ENCODE measurements at places on chromosomes 3 and 15. TPM values are rescaled to one million over a fixed set of nuclear protein-coding genes. Genes with fewer than 3 reads are reported as not detected.

- no peak for DNase-seq
These were observed 9.0 kb downstream of the SLC24A1 start for GRCh38 chr15:65630760-65631159.

DNA sequence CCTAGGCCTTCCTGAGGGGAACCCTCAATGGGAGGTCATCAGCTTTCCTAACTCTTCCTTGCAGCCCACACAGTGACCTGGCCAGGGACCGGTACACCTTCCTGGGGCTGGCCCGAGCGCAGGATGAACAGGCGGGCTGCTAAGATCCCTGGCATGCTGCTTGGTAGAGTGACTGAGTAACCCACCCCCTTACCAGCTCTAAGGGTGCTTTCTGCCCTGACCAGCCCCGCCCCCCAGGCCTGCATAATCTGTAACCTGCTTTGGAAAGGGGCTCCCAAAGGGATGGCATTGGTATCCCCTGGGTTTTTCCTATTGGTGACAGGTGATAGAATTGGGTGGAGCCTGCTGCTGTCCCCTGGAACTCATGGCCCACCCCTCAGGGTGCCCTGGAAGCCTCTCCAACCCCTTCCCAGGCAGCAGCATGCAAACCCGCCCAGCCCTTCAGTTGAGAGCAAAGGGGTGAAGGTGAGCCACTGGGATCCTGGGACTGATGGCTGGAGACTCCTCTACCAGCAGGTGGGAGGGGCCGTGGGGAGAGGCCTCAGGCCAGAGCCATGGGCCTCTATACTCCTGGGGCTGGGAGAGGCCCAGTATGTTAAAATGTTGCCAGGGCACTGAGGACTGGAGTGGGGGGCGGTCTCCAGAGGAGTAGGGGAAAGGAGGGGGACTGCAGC lies 11.1 kb upstream of the KIF7 start:
- no peak for DNase-seq

DNA sequence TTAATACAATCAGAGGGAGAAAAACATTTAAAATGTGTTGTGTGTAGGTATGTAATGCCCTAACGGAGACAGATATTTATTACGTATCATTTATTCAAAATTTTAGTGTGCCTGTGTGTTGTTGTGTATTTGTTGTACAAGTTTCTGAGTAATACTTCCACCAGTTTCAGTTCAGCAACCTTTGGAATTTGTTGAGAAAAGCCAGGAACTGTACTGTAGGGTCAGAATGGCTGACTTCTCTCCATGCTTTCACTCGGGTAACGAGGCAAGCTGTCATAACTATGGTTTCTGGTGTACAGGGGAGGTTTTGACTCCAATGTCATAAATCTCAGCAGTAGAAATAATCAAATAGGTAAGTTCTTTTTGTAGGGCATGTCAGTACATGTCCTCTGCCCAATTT lies 23.8 kb upstream of the CNTN6 start:
- no peak for DNase-seq

DNA sequence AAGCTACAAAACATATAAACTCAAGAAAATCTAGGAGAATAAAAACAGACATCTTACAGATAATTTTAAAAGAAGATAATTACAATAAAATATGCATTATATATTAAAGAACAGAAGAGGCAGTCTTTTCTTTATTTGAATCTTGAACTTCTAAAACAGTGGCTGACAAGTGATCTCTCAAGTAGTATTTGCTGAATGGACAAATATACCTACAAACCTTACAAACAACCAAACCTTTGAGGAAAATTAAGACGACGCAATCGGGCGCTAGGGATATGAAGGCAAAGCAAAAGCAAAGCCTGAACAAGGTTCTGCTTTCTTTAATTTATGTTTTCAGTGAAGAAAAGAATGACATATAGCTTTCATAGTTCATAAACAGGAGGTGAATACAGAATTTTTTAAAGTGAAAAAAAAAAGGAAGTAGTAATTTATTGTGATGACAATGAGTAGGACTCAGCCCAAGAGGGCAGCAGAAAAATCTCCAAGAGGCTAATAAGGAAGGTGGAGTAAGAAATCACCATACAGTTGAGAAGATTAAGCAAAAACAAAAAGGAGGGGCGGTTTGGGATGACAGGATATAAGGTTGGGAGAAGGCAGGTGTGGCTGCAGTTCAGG lies 347.8 kb downstream of the TBC1D5 start:
- DNase-seq: no peak

- no peak for DNase-seq
These were observed 697.1 kb downstream of the NLGN1 start for GRCh38 chr3:174094669-174095068.

GRCh38 chr3:141575879-141576743 lies 89.3 kb downstream of the RASA2 start:
- DNase-seq: no peak

- DNase-seq: no peak
These were observed 55.9 kb upstream of the RARB start for GRCh38 chr3:25372167-25372566.

DNA sequence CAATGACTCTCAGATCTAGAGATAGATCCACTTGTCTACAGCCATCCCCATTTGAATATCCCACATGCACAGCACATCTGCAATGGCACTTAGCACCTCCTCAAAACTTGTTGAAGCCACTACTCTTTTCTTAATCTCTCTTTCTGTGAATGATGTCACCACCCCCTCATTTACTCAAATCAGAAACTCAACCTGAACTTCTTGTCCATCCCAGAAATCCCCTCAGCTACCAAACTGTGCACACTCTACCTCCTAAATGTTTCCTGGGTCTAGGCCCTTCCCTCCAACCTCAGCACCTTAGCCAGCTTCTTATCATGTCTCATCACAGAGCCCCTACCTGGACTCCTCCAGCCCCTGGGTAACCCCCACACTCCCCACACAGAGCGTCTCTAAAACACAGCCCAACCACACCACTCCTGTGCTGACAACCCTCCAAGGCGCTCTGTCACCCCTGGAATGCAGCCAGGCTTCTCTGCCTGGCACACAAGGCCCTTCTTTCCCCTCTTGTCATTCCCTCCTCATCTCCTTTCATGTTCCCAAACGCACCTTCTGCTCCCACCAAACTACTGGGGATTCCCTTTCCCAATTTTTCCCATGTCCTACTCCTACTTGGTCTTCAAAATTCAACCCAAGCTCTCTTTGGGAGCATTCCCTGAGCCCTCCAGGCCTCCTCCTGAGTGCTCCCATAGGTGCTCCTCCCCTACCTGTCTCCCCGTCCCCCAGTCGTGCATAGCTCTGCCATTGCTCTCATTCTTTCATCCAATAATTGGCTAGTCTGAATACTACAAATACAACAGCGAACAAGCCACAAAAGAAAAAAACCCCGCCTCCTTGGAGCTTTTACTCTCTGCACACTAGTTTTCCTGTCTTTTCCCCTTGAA lies 39.8 kb upstream of the ZBTB38 start:
- no peak for DNase-seq

GRCh38 chr15:94691169-94691568 lies 459.8 kb downstream of the MCTP2 start:
- no peak for DNase-seq

DNA sequence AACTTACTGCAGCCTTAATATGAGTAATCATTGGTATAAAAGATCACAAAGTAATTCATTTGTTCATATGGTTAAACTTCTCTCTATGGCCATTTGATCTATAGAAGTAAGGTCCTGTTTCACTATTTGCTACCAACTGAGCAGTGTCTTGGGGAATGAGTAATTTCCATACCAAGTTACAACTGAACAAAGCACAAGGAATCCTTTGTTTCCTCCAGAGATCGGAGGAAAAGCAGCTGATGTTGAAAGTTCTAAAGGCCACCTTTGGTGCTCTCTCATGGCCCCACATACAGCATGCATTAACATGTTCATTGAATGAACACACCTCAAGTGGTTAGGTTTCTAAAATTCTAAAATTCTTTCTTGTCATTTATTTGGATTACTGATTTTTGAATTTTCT lies 7.1 kb upstream of the CNTN3 start:
- DNase-seq: no peak

DNA sequence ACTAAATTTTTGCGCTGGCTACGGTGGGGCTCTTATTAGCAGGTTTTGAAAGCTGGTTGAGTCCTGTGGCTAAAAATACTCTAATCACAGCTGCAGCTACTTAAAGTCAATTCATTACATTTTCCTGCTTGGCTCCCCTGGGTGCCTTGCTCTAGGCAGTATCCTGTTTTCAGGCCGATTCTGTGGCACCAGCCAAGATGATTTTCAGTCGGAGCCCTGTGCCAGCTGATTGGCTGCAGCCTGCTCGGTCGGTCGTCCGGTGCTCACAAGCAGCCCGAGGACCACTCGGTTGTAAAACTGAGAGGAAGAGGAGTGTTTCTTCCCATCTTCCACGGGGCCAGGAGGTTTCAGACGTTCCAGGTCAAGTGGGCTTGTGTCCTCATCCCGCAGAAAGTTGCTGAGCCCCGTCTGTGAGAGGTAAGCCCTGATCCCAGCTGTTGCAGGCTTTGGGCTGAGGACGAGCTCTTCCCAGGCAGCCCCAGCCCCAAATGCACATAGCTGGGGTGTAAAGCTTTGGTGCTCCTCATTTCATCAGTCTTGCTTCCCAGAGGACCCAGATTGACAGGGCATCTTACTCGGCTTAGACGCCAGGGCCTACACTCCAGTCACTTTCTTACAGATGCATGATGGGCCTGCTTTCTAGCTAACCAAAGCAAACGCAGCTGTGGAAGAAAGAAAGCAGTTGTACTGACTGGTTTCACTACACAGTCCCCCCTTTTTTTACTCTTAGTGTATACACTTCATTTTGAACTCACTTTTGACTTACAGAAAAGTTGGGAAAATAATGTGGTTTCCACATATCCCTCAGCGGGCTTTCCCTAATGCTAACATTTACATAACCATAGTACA lies 15.9 kb downstream of the LYSMD4 start:
- DNase-seq: no peak

- no peak for DNase-seq
These were observed 38.4 kb downstream of the SLMAP start for GRCh38 chr3:57794501-57794900.

GRCh38 chr3:16739541-16740105 lies 134.4 kb upstream of the DAZL start:
- no peak for DNase-seq

DNA sequence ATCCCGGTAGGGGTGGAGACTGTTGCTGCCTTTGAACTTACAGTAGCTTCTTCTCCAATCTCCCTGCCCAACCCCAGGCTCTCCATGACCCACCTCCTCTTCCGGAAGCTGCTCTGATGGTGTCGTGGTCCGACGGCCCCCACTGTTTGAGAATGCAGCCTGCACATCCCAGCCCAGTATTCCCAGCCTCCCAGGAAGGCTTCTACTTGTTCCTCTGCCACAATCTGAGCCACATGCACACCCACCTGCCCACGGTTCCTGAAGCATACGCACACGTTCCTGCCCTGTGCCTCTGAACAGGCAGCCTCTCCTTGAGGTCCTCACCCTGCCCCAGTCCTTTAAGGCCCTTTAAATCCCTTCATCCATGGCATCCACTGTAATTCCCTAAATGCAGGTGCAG lies 57.4 kb downstream of the ABTB1 start:
- DNase-seq: no peak

DNA sequence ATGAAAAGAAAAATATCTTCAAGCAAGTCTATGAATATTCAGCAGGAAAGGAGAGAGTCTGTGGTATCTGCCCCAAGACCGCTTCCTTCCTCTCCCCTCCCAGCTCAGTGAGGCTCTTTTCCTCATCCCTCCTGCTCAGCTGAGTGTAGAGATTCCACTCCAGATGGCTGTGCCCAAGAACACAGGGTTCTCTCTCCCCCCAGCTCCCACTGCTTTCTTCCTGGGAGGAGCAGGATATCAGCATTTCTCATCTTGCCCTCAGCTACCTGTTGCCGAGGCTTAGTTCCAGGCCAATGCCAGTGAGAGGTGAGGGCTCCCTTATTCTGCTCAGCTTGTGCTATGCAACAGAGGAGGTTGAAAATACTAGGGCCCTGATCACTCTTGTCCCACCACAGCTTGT lies 211.9 kb downstream of the SV2B start:
- no peak for DNase-seq

- DNase-seq: no peak
These were observed 35.1 kb downstream of the UMPS start for GRCh38 chr3:124765197-124765840.

- no peak for DNase-seq
These were observed 1.7 kb downstream of the STOML1 start for GRCh38 chr15:73990250-73991005.

- DNase-seq: no peak
These were observed 18.5 kb downstream of the ATP8B4 start for GRCh38 chr15:50100486-50100885.

DNA sequence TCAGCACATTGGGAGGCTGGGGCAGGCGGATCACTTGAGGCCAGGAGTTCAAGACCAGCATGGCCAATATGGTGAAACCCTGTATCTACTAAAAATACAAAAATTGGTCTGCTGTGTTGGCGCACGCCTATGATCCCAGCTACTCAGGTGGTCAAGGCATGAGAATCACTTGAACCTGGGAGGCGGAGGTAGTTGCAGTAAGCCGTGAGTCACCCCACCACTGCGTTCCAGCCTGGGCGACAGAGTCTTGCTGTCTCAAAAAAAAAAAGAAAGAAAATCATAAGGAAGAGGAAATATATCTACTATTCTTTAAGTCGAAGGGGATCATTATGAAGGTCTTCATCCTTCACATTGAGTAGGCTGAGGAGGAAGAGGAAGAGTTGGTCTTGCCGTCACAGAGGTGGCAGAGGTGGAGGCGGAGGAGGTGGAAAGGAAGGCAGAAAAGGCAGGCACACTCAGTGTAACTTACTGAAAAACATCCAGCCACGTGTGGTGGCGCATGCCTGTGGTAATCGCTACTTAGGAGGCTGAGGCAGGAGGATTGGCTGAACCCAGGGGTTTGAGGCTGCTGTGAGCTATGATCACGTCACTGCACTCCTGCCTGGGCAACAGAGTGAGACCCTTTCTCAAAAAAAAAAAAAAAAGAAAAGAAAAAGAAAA lies 14.2 kb downstream of the CSK start:
- no peak for DNase-seq

DNA sequence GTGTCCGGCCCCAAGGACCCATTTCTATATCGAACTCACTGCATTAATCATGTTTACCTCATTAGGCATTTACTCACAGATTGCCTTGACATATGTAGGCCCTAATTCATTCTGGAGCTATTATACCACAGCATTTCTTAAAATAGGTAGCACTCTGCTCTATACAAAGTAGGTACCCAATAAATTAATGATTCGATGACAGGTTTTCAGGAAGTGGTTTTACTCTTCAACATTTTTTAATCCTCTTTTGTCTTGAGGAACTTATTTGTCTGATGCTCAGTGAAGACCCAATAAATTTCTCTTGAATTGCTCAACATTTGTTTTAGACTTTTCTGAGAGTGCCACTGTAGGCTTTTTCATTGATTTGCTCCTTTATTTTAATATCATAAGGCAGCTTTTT lies 12.1 kb downstream of the TGFBR2 start:
- no peak for DNase-seq

The ACVR2B gene
- total RNA-seq: 5.1 TPM

The HRG gene
- not detected for total RNA-seq

The C3orf38 gene
- total RNA-seq: 14.4 TPM

The ZPLD1 gene
- total RNA-seq: not detected

The IMPG2 gene
- not detected for total RNA-seq

The CDC25A gene
- total RNA-seq: 10.3 TPM

The NTRK3 gene
- not detected for total RNA-seq

The AGBL1 gene
- 0.02 TPM for total RNA-seq

The KLHL40 gene
- total RNA-seq: not detected

The SERPINI2 gene
- total RNA-seq: not detected

The ERICH6 gene
- total RNA-seq: not detected

All from NCI-H460 (cell line).